ENCODE measurements at places on chromosomes 6 and 20. TPM values are rescaled to one million over a fixed set of nuclear protein-coding genes. Genes with fewer than 3 reads are reported as not detected.

GRCh38 chr20:45427236-45428149, 11.6 kb downstream of the PIGT start:
- peaks cover 5% of the 10 kb centered on the region for H3K4me1 ChIP-seq
- H3K27ac ChIP-seq: no peak overlapping the region
- peaks cover 31% of the 10 kb centered on the region for H3K36me3 ChIP-seq
- no peak overlapping the region for H3K4me3 ChIP-seq

GRCh38 chr6:133436652-133437051, 195.5 kb downstream of the EYA4 start:
- H3K4me3 ChIP-seq: no peak overlapping the region
- no peak overlapping the region for H3K27ac ChIP-seq
- H3K4me1 ChIP-seq: no peaks in the 10 kb centered on the region
- no peak for DNase-seq
- no peaks in the 10 kb centered on the region for H3K36me3 ChIP-seq

DNA sequence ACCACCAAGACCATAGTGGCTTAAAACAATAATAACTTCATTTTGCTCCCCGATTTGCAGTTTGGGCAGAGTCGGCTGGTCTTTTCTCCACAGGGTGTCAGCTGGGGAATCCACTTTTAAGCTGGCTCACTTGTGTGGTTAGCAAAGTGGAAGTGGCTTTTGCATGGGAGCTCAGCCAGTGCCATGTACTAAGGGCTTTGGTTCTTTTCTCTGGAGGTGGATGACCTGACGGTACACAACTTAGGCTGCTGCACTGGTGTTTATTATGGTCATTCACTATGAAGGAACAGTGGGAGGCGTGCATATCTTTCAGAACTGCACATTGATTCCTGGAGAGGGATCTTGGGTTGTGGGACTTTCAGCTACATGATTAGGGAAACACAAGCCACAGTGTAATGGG, 141.0 kb downstream of the OR2B2 start:
- DNase-seq: no peak
- H3K27ac ChIP-seq: no peak overlapping the region
- H3K4me3 ChIP-seq: no peak overlapping the region
- H3K4me1 ChIP-seq: peaks cover 7% of the 10 kb centered on the region
- H3K36me3 ChIP-seq: no peaks in the 10 kb centered on the region

DNA sequence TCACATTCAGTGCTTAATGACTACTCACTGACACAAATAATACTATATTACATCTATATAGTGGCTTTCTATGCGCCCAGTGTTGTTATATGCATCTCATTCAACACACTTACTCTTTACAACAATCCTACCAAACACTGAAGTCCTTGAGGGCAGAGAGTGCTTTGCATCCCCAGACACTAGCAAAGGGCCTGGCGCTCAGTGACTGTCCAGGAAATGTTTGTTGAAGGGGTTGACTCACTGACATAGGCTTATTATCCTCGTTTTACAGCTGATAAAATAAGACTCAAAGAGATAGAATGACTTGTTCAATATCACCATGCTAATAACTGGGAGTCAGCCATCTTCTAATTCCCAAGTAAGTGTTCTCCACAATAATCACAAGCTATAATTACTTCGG, 163.3 kb downstream of the ARHGAP18 start:
- no peak overlapping the region for H3K27ac ChIP-seq
- H3K4me1 ChIP-seq: no peaks in the 10 kb centered on the region
- no peak for DNase-seq

DNA sequence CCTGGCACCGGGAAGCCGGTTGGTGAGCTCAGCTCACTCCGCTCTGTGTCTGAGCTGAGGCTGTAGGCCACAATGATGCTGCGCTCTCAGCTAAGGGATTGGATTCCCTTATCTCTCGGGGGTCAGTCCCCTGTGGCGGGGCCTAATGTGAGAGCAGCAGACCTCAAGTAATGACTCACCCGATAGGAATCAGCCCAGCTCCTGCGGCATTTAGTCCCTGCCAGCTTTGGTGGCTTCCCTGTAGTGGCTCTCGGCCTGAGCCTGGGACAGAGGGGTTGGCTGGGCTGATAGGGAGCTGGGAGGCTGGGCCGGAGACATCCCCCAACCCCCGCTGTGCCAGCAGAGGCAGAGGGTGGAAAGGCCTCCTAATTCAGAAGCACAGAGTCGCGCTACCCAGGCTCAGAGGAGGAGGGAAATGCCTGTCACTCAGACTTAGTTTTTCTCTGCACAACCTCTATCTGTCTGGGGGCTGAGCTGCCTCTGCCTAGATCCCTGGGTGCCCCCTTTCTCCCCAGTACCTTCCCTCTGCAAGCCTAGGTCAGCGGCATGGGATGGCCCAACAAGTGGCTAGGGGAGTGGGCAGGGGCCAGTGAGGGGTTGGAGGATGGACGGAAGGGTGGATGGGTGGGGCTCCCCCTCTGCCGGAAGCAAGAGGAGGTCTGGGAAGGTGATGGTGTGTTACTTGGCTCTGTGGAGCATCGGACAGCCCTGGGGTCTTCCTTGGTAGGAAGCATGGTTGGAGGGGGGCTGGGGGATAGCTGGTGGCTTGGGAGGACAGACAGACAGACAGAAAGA, 92.2 kb downstream of the CDH22 start:
- H3K4me1 ChIP-seq: no peaks in the 10 kb centered on the region
- no peak overlapping the region for H3K27ac ChIP-seq
- no peaks in the 10 kb centered on the region for H3K36me3 ChIP-seq
- peaks cover 8% of the 10 kb centered on the region for H3K27me3 ChIP-seq
- DNase-seq: no peak
- no peak overlapping the region for H3K4me3 ChIP-seq

The ATG5 gene
- 29.2 TPM for total RNA-seq

The ACTL10 gene
- total RNA-seq: 2.3 TPM

DNA sequence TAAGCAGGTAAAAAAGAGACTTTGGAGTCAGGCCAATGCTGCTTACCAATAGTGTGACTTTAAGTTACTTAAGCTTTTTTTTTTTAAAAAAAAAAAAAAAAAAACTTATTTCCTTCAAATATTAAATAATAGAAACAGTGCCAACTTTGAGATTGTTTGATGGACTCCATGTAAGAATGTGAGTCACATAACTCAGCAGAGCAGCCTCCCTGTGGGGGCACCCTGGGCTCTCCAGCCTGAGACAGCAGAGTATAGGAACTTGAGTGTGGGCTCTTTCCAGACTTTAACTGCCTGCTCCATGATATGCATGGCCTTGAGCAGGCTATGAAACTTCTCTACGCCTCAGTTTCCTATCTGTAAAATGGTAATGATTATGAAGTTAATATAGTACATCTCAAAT, 113.3 kb upstream of the SAMD5 start:
- H3K36me3 ChIP-seq: no peaks in the 10 kb centered on the region
- H3K4me3 ChIP-seq: no peak overlapping the region
- H3K27ac ChIP-seq: no peak overlapping the region
- no peak for DNase-seq
- H3K27me3 ChIP-seq: no peaks in the 10 kb centered on the region

DNA sequence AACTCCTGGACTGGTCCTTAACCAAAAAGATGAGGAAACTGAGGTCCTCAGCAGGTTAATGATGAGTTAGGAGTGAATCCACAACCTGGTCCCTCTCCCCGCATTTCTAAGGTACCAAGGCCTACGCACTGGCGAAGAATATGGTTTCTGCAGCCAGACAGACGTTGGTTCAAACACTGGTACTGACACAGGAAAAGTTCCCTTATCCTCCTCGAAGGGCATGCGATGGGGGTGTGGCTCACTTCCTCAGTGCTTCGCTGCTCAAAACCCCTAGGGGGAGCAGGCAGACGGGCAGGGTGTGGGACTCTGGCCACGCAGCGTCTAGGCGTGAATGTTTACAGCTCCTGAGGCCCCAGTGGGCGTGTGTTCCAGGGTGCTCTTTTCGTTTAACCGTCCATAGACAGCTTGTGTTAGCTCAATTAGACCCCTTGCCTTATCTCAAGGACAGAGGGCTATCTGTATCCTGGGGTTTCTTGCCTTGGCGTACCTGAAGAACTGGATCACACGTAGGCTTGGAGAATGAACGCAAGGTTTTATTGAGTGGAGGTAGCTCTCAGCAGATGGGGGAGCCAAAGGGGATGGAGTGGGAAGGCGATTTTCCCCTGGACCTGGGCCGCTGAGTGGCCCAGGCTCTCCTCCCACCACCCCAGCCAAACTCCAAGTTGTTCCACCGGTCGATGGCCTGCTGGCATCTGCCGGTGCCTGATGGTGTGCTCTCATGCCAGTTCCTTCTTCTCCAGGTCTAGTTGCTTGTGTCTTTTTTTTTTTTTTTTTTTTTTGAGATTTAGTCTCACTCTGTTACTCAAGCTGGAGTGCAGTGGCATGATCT, 31.8 kb upstream of the PTPN1 start:
- DNase-seq: peak; percentile 89
- no peaks in the 10 kb centered on the region for H3K36me3 ChIP-seq
- H3K27ac ChIP-seq: no peak overlapping the region

DNA sequence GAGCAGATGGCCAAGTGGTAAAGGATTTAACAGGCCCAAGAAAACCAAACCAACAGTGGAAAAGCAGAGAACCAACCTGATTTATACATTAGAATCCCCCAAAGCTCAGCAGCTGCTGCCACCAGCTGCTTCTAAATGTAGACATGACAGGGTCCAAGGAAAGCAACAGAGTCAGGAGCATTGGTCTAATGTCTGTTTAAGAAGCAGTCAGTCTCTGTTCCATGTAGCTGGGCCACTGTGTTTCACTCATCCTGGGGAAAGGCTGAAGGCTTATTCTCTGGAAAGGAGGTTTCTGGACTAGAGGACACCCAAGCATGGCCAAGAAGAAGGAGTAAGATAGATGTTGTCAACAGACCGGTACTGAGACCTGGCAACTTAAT, 75.4 kb downstream of the TMEM244 start:
- no peak overlapping the region for H3K27ac ChIP-seq
- H3K27me3 ChIP-seq: no peaks in the 10 kb centered on the region
- H3K4me3 ChIP-seq: no peak overlapping the region
- no peak for DNase-seq

DNA sequence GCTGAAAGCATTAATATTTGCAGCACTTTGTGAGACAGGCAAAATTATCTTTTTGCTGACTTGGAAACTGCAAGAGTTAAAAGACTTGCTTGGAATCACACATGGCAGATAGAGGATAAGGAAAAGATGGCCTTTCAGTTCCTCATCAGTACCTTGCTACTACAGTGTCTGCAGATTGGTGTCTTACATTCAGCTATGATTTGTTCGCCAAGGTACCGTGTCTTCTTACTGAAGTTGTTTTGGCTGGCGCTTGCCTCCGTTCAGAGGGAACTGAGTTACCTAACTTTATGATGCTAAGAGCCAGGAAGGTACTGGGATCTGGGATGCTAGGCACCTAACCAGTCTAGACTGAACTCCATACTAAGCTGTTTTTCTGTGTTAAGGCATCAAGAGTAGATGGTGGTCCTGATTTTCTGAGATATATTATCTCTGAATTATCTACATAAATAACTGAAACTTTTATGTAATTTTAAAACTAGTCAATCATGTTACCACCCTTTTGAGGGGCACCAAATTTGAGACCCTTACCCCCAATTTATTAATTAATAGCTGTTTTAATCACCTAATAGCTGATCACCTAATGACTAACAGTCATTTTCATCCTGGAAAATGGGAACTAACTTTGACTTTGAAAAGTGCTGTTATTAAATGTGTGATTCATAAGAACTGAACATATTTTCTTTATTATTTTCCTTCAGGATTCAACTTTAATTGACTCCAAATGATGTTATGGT, 2.5 kb downstream of the WTAP start:
- peaks cover 28% of the 10 kb centered on the region for H3K36me3 ChIP-seq
- H3K4me1 ChIP-seq: peaks cover 63% of the 10 kb centered on the region
- H3K27me3 ChIP-seq: no peaks in the 10 kb centered on the region
- H3K4me3 ChIP-seq: peak overlapping the region; percentile 89
- H3K27ac ChIP-seq: peak overlapping the region; percentile 77

The HSPA1L gene
- 2.0 TPM for total RNA-seq

DNA sequence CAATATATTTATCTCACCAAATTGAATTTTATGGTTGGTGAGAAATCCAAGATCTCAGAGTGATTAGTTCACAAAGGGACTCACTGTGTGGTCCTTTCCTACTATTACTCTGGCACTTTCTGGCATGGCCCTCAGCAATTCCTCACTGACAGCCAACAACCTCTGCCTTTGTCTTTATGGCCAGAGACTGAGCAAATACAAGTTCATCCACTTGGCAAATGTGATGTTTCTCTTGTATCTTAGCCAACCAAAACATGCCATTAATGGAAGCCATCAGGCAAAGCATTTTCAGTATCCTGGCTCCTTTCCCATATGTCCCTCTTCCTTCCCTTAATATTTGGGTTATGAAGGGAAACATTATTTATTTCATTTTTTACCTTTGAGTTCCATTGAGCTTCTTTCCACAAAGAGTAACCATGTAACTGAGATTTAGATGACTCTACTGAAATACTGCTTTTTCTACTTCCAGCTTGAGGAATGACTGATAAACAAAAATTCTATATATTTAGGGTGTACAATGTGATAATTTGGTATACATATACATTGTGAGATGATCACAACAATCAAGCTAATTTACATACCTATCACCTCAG, 30.8 kb upstream of the SMLR1 start:
- no peak overlapping the region for H3K27ac ChIP-seq
- H3K4me1 ChIP-seq: no peaks in the 10 kb centered on the region
- DNase-seq: no peak
- H3K4me3 ChIP-seq: no peak overlapping the region
- H3K27me3 ChIP-seq: no peaks in the 10 kb centered on the region

The SMIM8 gene
- 8.1 TPM for total RNA-seq

- H3K27me3 ChIP-seq: no peaks in the 10 kb centered on the region
- H3K36me3 ChIP-seq: no peaks in the 10 kb centered on the region
- no peak overlapping the region for H3K4me3 ChIP-seq
- DNase-seq: no peak
- H3K4me1 ChIP-seq: peaks cover 24% of the 10 kb centered on the region
These were observed 154.0 kb downstream of the TSHZ2 start for GRCh38 chr20:53126185-53126584.

The RAET1G gene
- total RNA-seq: not detected

DNA sequence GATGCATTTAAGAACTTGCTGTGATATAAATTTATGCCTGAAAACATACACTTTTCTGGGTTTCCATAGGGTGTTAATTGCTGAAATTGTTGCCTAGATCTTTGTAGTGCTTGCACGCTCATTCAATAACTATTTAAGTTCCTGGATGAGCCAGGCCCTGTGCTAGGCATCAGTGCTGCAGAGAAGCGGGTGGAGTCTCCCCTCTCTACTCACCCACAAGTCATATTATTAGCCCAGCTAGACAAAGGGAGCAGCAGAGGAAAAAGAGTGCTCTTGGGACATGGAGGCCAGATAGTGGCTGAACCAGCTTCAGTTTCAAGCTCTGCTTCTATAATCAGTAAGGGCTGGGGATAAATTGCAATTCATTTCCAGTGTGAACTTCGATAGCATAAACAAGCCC, 329.1 kb downstream of the TFAP2B start:
- no peaks in the 10 kb centered on the region for H3K4me1 ChIP-seq
- H3K27me3 ChIP-seq: no peaks in the 10 kb centered on the region
- DNase-seq: no peak
- H3K27ac ChIP-seq: no peak overlapping the region
- no peaks in the 10 kb centered on the region for H3K36me3 ChIP-seq
- H3K4me3 ChIP-seq: no peak overlapping the region
